ENCODE measurements at places on chromosomes 11 and 22.

DNA sequence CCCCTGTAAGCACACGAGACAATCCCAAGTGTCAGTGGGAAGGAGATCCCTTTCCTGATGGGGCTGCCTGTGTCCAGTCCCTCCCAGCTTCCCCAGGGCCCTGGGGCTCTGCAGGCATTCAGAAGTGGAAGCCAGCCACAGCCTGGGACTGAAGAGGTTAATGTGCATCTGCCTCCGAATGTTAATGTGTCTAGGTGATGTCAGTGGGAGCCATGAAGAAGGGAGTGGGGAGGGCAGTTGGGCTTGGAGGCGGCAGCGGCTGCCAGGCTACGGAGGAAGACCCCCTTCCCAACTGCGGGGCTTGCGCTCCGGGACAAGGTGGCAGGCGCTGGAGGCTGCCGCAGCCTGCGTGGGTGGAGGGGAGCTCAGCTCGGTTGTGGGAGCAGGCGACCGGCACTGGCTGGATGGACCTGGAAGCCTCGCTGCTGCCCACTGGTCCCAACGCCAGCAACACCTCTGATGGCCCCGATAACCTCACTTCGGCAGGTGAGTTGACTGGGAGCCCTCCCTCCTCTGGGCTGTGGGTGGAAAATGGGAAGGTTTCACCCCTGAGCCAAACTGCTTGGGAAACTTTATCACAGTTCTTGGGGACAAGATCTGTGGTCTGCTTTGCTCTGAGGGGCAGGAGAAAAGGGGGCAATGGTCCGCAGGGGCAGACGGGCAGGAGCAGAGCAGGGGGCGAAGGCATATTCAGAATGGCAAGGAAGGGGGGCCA, at the start of gene MCHR1:
Gene MCHR1 (plus strand): TSS at position 236 of the 715 bp plus-strand sequence. CDS start 169 bp downstream, at position 405.
- DNase-seq, result no peak

DNA sequence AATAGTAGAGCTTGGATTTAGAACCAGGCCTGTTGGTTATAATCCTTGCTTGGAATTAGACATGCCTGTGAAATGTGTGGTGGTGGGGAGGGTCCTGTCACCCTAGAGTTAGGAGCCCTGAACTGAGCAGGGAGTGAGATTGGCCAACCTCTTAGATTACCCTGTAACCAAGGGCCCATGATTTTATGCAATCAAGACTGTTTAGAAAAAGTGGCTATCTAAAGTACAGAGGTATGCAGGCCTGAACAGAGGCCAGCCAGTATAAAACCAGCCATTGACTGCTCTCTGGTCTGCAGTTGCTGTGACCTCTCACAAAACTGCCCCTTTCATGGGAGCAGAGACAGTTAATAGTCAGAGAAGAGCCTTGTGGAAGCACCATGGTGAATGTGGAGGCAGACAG, 36.2 kb downstream of the SERPINH1 start:
- no peak for DNase-seq

DNA sequence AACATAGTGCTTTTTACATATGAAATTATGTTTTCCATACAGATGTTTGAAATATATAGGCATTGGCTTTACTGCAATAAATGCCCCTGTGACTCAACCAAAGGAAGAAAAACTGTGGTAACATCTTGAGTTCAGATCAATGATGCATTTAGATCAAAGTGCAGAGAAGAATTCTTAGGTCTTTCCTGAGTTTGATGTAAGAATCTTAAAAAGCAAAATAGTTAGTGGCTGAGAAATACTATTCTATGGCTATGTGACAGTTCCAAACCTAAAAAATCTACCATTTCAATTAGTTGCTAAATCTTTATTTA, 93.7 kb downstream of the SOX6 start:
- no peak for DNase-seq

GRCh38 chr11:74756571-74756970, 7.9 kb downstream of the RNF169 start:
- no peak for DNase-seq

DNA sequence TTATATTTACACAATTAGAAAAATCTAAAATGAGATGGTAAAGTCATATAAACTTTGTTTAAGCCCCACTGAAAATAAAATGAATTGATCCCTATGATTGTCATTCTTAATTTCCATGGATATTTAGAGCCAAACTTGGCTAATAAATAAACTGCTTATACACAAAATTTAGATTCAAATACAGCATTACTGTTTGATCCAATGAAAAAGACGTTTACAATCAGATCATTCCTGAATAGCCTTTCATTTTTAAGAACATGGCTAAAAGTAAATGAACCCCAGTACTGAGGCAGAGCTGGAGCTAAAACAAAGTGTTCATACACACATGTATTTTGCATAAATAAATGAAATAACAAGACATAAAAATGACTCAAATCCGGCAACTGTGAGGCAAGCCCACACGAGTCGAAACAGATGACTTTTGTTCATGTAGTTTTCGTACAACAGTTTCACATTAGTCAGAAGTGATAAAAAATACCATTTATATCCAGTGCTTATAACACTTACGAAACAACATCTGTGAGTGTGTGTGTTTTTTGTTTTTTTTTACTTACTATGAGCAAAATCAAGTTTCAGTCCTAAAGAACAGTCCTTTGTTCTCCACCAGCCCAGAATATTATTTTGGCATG, 386.5 kb downstream of the SOX6 start:
- DNase-seq, result no peak

GRCh38 chr11:118643142-118643994, 36.0 kb downstream of the PHLDB1 start:
- no peak for DNase-seq

DNA sequence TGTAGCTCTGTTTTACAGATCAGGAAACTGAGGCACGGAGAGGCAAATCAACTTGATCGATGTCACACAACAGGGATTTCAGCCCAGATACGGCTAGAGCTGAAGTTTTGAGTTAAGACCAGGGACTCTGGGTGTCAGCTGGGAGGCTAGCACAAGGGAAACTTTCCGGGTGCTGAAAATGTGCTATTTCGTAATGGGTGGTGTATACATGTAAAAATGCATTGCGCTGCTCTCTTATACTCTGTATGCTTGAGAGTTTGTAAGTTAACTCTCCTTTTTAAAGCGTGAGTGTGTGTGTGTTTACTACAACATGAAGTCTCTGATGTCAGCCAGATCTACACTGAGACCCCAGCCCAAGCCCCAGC, 227.6 kb downstream of the MN1 start:
- no peak for DNase-seq

Data from LoVo (cell line).